ENCODE measurements at places on chromosomes 4 and X.
A peak's percentile ranks its signal among the peaks of the same experiment; 100 is the strongest.

DNA sequence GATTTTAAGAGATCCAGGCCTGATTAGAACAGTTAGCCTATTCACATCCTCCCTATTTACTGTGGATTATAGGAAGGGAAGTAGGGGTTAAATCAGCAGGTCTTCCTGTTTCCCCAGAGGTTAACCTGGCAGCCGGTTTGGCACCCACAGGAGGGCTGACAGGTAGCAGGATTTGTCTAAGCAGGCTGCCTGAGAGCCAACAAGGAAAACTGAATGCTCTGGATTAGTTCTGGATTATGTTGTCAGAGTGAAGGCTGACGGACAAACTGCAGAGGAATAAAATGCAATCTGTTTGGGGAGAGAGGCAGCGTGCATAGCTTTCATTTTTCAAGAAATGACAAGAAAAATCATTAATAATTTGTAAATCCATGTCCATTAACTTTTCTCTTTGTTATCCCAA lies 397.1 kb upstream of the FAM241A start:
- DNase-seq: no peak

DNA sequence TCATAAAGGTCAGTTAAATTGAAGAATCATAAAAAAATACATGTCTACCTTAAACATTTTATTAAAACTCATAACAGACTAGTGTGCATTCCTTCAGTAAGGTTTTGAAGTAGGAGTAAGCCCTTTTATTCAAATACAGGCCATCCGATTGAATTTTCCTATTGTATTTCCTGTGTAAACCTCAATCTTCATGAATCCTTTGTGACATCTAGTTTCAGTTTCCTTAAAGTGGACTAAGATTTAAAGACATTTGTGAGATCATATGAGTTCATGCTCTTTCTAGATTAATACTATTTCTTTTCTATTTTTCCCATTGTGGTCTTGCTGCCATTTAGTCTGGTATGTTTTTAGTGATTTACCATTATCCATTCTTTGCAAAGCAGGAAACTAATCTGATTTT lies 644.7 kb upstream of the BOD1L1 start:
- DNase-seq: no peak

- peak; percentile 36 for DNase-seq
Observed at GRCh38 chr4:113445286-113445685, 316.3 kb downstream of the CAMK2D start.

DNA sequence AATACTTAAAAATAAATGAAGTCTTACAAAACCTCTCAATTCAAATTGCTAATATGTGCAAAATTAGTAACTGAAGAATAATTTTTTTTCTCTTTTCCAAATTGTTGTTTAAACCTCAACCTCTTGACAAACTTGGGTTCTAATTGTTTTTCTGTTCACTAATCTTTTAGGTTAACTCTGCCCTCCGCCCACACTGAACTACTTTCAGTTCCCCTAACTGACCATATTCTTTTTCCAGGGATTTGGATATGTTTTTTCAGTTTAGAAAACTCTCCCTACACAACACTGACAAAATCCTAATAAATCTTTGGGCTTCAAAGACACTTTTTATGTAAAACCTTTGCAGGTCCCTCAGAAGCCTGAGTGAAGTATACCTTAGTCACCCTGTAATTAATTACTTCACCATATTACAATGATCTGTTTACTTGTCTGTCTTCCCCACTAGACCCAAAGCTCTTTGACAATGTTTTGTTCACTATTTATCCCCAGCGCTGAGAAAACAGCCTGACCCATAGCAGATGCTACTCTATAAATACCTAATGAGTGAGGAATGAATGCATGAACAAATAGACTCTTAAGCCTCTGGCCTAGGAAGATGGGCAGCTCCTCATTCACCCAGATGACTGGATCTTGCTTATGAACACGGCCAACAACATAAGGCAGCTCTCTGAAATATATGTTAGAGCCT lies 134.9 kb downstream of the MAML3 start:
- DNase-seq: no peak

DNA sequence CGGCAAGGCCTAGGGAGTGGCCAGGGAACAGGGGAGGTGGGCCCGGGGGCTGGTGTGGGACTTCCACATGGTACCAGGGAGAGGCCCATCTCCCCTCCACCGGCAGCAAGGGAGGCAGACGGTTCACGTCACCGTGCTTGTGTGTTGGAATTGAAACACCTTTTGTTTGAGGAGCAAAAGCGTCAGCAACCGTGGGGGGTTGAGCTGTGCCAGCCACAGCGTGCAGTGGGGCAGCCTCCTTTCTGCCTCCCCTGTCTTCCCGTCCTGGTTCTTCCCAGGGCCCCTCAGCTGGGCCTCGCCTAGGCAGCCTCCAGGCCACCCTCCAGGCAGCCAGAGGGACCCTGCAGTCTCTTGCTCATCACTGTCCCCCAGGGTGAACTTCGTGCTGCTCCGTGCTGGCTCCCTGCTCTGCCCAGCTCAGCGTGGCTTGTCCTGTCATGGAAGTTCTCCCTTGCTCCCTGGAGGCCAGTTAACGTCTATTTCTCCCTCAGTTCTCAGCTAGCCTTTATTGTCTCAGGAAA lies 32.1 kb upstream of the HGFAC start:
- no peak for DNase-seq

GRCh38 chrX:77444545-77444944 lies 2.6 kb upstream of the FGF16 start:
- no peak for DNase-seq

GRCh38 chrX:1466971-1467561 lies 14.4 kb upstream of the ASMTL start:
- DNase-seq: no peak

GRCh38 chr4:27242217-27242616 lies 381.6 kb downstream of the STIM2 start:
- no peak for DNase-seq

GRCh38 chr4:165656399-165656798 lies 216.6 kb upstream of the TLL1 start:
- no peak for DNase-seq

- DNase-seq: no peak
Observed at GRCh38 chr4:71417150-71417549, 78.3 kb downstream of the SLC4A4 start.

GRCh38 chrX:13716905-13717304 lies 17.5 kb downstream of the TRAPPC2 start:
- no peak for DNase-seq

GRCh38 chr4:110586131-110586850 lies 36.6 kb downstream of the PITX2 start:
- peak; percentile 34 for DNase-seq
